ENCODE measurements at places on chromosomes 2 and 18.
A peak's percentile ranks its signal among the peaks of the same experiment; 100 is the strongest.

DNA sequence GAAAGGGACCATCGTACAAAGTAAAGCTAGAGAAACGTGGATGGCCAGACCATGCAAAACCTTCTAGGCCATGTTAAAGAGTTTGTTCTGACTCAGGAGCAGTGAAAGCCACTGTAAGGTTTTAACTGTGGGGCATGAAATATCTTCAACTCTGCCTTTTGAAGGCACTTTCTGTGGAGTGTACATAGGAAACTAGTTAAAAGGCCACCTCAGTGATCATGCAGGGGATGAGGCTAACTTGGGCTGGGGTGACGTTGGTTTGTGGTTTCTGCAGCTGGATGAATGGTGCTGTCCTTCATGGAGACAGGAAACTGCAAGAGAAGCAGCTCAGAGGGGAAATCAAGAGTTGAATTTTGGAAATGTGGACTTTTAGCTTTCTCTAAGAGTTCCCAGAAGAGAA is 190.7 kb downstream of the CDCA7 start:
- DNase-seq, result no peak

DNA sequence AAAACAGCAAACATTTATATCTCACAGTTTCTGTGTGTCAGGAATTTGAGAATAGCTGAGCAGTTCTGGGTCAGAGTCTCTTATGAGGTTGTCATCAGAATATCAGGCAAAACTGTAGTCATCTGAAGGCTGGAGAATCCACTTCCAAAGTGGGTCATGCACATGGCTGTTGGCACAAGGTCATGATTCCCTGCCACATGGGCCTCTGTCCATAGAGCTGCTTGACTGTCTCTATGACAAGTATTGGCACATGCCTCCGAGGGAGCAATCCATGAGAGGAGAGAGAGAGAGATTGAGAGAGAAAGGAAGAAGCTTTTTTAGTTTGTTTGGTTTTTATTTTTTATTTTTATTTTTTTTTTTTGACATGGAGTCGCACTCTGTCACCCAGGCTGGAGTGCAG is 101.8 kb upstream of the DDX18 start:
- no peak for DNase-seq

- no peak for DNase-seq
These were observed 456.7 kb downstream of the NRXN1 start for GRCh38 chr2:50575232-50575631.

DNA sequence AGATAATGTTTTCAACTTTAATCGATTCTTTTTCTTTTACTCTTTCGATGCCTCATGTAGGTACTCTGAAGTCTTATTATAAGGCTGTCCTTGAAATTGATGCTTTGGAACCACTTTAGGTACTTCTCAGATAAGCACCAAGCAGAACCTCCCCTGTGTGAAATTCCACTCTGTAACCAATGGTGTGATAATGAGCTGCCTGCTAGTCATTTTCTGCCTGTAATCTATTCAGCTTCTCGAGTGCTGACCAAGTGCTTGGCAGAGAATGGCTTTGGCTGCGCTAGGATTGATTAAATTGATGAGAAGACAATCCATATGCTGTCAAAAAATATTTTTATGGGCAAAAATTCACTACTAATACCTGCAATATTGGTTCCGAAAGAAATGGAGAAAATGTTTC is 132.1 kb upstream of the STON1 start:
- DNase-seq, result no peak

- no peak for DNase-seq
These were observed 1835.5 kb upstream of the LRRTM1 start for GRCh38 chr2:82139979-82140611.

- DNase-seq, result no peak
These were observed 85.9 kb upstream of the CCBE1 start for GRCh38 chr18:59783138-59783537.

DNA sequence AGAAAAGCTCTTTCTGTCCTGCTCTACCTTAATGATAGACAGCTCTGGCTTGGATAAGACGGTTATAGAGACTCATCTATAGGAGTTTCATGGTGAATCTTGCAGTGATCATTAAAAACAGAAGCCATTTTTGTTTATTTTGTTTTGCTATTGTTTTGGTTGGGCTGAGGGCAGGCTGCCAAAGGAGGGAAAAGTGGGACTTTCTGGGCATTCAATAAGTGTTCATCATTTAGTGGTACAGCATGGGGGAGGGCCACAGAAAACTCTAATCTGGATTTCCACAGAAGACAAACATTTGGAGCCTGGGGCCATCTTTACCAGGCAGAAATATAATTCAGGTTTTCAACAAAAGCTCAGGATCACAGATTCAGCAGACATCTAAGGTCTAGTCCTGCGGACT is 62.4 kb upstream of the EFEMP1 start:
- no peak for DNase-seq

DNA sequence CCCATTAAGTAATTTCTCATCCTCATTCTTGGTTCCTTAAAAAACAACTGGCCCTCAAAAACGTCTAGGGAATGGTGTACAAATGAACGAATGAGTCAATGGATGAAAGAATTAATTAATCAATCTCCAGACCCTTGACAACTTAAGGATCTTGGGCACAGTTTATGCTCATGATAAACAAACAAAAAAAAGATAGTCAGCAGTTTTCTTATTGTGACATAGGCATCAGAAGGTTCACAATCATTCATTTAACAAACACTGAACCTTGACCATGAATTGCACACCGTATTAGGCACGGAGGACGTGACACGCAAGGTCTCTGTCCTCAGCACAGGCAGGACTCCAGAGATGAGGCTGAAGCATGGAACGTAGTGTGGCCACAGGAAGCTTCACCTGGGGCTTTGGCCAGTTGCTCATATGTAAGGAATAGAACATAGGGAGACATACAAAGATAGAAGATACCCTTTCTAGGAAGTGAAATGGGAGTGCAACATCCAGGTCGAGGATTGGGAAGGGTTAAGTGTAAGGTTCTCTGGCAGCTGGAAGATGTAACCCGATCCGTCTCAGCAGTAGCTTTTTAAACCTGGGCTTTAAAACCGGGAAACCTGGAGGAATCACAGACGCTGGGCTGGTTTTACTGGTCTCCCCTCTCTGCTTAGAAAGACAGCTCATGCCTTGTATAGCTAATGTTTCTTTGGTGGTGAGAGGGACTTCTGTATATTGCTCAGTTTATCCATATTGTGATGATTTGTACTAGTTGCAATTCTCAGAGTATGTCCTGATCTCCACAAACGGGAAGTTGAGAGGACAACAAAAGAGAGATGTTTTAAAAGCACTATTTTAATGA is 8.9 kb upstream of the LTBP1 start:
- no peak for DNase-seq

DNA sequence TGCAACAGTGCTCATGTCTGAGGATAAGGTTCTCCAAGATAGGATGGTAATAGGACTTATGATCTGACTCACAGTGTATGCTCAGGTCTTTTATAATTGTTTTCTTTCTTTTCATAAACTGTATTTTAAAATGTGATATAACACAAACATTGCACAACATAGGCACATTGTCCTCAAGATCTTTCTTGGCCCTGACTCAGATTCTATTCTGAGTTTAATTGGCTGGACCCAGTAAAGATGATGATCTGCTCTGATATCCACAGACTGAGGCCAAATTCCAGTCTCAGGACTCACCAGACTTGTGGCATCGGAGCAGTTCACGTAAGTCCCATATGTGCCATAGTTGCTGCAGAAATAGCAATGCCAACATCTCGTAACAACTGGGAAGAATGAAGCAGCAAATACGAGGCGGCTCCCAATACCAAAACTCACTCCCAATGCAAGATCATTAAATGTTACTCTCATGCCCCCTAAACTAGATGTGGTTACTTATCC is 448.9 kb upstream of the SLC14A2 start:
- DNase-seq, result no peak

DNA sequence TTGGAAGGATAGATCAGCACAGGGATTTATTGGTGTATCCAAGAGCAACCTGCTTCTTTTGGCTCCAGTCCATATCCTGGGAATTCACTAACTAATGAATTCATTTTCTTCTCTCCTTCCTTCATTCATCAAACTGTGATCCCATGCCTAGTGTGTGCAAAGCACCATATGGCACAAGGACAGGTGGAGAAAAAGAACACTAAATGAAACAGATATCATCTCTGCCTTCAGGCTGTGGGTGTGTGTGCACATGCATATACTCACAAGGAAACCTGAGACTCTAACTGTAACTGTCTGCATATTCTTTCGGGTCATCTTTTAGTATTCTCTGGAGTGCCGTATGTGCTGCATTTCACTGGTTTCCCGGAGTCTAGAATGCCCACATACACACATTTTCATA is 20.2 kb downstream of the TNP1 start:
- no peak for DNase-seq

DNA sequence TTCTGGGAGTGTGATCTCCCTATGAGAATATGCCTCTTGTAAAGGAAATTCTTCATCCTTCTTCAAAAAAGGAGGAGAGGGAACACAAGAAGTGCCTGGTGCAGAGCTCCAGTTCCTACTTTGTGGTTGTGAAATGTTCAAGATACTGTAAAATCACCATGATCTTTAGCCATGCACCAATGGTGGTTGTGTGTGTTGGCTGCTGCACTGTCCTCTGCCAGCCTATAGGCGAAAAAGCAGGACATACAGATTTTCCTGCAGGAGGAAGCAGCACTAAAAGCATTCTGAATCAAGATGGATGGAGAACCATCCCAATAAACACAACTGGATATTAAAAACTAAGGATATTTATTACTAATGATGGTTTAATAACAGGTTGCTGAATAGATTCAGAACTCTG is 6.2 kb upstream of the KLHL14 start:
- no peak for DNase-seq

GRCh38 chr2:39313575-39313974 is 69.8 kb upstream of the CDKL4 start:
- no peak for DNase-seq

GRCh38 chr2:152600051-152600657 is 117.1 kb downstream of the PRPF40A start:
- DNase-seq, result no peak

DNA sequence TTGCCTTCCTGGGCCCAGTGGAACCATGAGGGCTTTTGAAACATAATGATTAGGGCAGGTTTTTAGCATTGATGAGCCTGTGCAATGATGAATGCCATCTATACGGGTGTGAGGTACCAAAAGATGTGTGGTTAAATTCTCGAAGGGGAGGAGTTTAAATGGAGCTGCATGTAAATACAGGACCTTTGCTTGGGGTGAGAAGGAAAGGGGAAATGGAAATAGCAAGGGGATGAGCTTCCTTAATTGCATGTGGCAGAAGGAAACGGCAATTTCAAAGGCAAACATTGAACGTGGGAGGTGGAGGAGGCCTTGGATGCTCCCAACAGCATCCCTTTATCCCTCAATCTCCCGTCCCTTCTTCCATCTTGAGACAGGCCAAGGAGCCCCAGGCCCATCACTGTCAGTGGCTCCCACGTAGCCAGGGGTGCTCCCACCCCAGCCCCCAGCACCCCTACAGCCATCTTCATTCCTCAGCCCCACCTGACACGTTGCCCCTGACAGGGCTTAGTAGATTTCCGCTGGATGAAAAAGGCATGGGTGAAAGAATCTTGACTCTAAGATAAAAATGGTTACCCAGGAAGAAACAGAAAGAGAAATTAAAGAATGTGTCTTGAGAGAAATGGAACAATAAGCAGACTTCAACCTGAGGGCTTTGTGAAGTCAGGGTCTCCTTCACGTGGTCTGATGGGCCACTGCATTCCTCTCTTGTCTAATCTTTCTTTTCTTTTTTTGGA is 32.5 kb downstream of the INPP5D start:
- no peak for DNase-seq

DNA sequence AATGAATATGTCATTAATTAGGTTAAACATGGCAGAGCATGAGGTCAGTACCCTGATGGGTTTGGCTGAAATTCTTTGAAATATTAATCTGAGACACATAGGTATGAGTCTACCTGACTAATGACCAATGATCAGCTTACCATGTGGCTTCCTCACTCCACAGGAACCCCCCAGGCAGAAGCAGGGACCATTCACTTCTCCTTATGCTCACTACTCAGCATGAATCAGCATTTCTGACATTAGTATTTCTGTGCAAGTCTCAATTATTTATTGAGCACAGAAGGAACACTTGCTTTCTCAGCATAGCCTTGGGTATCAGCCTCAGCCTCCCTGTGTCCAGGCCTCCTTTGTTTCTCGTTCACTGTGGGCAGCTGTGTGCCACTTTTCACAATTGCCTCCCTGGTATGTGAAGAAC is 9.3 kb upstream of the KCNE4 start:
- no peak for DNase-seq

- DNase-seq, result no peak
These were observed 11.8 kb downstream of the CEP68 start for GRCh38 chr2:65067806-65068553.

DNA sequence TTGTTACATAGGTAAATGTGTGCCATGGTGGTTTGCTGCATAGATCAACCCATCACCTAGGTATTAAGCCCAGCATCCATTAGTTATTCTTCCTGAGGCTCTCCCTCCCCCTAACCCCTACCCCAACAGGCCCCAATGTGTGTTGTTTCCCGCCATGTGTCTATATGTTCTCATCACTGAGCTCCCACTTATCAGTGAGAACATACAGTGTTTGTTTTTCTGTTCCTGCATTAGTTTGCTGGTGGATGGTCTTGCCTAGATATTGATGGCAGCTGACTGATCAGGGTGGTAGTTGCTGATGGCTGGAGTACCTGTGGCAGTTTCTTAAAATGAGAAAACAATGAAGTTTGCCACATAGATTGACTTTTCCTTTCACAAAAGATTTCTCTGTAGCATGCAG is 34.6 kb upstream of the MSTN start:
- no peak for DNase-seq

GRCh38 chr2:151357359-151357758 is at the start of gene TNFAIP6:
Gene TNFAIP6 (plus strand): TSS chr2:151357592. CDS start chr2:151357667, 75 bp downstream.
- DNase-seq, result no peak

- no peak for DNase-seq
These were observed 355.5 kb downstream of the RAD51AP2 start for GRCh38 chr2:17162713-17163112.

DNA sequence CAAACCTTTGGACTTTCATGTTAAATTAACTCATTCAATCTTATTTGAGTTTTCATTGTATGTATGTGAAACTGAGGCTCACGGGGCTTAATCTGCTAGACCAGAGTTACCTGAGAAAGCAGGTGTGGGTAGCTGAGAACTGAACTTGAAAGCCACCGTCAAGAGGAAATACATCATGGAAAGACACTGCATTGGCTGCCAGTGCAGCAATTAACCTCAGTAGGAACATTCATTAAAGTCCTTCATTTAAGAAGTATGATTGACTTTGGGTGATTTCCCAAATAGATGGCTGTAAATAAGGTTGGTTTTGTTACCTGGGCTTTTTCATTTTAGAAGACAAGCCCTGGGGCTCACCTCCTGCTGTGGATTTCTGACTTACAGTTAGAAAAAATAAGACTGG is 36.5 kb upstream of the MGAT5 start:
- DNase-seq, result peak; percentile 33

- DNase-seq, result no peak
These were observed 55.6 kb upstream of the MAP4K3 start for GRCh38 chr2:39492716-39493115.
